ENCODE measurements at places on chromosomes 4 and X.
A peak's percentile ranks its signal among the peaks of the same experiment; 100 is the strongest.

DNA sequence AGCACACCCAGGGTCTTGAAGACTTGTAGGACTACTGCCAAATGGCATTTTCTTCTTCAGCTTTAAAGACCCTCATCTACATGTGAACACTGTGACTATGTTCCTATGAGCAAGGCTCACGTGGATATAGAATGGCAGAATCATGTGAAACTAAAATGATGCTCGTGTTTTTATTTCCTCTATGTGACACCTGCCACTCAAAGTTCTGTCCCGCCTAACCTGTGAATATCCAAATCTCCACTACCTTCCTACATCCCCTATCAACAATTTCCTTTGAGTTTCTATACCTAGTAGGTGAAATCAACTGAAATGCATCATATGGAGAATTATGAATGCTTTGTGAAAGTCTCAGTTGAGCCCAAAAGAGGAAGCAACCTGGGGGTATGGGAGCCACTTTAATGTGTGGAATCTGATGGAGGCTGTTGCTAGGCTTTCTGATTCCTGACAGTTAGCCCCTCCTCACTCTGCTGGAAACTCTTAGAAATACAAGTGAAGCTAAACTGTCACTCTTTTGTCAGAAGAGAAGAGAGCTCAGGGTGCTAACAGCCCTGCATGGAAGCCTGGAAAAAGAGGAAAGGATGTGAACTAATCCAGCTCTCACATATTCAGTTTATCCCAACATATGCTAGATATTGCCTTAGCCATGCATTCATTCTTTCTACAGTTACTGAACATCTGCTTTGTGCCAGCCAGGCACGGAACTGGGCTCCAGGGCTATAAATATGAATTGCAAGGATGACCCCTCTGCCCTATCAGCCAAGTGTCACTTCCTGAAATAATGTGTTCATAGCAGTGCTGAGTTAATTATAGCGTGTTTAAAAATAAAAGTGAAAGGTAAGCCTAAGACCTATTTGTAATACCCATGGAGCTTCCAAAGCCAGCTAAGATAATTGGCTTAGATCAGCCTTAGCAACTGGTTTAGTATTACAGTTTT, 11.0 kb downstream of the LHFPL1 start:
- no peak for DNase-seq

DNA sequence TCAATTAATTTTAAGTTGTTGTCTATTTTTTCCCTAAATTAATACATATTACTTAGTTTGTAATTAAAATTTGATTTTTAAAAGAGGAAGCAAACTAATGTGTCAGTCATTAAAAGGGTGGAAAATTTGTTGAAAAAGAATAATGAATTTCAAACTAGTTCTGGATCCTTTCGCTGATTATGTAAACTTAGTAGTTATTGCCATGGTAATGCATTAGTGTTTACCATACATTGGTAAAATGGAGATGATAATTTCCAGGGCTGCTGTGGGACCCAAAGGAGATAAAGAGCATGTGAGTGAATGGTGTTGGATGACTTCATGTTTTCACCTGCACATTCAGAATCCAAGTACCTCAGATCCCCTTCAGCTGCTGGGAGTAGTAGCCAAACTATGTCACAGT, 6.5 kb downstream of the BEX3 start:
- DNase-seq: no peak

GRCh38 chr4:11489453-11490083, 60.9 kb upstream of the HS3ST1 start:
- DNase-seq: no peak

- DNase-seq: no peak
Measured at GRCh38 chr4:152962150-152962549, 26.0 kb downstream of the FHDC1 start.

GRCh38 chrX:47218280-47218919, at the start of gene CDK16:
TSS of gene CDK16 (plus strand) at chrX:47218681. CDS start at chrX:47223558, 4,877 bp downstream.
- peak; percentile 85 for DNase-seq

DNA sequence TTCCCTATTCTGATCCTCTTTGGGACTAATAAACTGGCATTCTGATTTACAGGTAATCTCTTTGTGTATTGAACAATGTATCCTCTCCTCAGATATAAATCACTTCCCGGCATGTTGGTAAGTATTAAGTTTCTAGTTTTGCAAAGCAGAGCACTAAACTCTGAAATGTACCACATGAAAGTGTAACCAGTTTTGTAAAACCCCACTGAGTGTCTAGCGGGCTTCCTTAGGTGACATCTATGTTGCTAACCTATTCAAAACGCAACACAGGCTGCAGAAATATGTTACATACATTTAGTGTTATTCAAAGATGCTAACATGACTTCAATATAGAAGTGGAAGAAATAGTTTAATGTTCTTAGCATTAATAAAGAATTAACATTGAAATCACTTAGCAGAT, 25.2 kb downstream of the DNAJB14 start:
- DNase-seq: no peak

DNA sequence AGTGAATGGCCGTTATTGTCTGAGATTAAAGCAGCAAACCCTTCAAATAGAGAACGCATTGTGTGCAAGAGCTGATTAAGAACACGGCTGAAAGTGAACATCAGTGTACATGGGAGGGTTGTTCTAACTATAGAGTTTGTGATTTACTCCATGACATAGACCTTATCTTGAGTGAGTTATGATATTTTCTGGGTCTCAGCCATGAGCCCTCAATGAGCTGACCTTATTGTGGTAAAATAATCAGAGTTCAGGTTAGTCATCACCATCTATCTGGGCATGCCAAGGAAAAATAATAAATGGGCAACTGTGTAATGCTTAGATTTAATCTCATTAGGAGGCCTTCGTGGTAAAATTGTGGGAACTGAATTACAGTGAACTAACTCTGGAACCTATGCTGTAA, 33.2 kb upstream of the CLDN24 start:
- no peak for DNase-seq

GRCh38 chr4:147054228-147054872, 108.7 kb upstream of the TTC29 start:
- no peak for DNase-seq

- DNase-seq: peak; percentile 24
Measured at GRCh38 chr4:105679186-105679585, 29.3 kb downstream of the INTS12 start.

DNA sequence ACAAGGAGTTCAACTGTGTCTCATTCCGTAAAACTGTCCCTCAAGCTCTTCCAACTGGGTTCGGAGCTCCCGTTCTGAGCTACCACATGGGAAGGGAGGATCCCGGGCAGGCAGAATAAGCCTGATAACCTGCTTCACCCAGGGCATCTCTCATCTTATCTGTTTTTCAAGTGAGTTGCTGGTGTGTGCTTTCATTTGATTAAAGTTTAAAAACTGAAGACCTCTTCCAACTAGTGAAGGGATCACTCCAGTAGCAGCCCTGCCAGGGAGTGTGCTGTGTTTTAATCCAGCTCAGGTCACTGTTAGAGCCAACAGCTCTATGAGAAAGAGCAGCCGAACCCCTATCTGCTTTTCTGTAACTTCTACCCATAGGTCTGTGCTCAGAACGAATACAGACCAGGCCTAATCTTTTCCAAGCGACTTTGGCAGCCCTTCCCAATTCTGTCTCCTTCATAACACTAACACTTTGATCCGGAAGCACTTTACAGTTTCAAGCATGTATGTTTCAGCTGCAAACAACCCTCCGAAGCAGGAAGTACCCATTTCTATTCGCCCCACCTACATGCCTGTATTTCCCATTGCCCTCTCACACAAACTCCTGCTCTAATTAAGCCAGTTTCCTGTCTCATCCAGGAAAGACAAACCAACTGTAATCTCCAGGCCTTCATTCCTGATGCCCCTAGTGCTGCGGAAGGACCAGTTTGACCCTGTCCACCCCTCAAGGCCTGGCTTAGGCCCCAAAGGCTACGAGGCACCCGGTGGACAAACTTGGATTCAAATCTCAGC, 60.9 kb downstream of the IRF2 start:
- peak; percentile 37 for DNase-seq

DNA sequence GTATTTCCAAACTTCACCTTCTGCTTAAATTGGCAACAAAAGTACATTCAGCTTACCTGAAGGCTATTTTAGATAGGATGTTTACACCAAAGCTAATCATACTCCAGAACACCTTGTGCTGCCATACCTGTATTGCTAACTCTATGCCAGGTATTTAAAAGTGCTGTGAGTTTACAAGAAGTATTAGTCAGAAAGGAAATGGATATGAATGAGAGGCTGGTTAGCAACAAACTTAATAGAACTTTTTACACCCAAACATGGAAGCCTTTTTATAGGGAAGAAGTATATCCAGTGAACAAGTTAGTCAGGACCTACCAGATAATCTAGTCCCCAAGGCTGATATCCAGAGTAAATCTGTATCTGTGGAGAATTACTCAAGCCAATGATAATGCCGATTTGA, 131.2 kb upstream of the SPRY1 start:
- DNase-seq: no peak

GRCh38 chr4:33262824-33263223, 2542.7 kb downstream of the PCDH7 start:
- DNase-seq: no peak

DNA sequence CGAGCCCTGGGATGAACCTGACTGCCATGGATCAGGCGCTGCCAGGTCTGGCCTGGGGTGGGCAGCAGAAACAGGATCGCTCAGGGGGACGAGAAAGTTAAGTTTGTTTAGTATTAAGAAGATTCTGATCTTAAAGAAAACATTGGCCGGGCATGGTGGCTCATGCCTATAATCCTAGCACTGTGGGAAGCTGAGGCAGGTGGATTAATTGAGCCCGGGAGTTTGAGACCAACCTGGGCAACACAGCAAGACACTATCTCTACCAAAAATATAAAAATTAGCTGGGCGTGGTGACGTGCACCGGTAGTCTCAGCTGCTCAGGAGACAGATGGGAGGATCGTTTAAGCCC, 696 bp upstream of the FLNA start:
- DNase-seq: no peak

- no peak for DNase-seq
Measured at GRCh38 chrX:63782515-63782914, 2.5 kb downstream of the ARHGEF9 start.

- DNase-seq: no peak
Measured at GRCh38 chr4:74961230-74961629, 28.3 kb downstream of the PARM1 start.

DNA sequence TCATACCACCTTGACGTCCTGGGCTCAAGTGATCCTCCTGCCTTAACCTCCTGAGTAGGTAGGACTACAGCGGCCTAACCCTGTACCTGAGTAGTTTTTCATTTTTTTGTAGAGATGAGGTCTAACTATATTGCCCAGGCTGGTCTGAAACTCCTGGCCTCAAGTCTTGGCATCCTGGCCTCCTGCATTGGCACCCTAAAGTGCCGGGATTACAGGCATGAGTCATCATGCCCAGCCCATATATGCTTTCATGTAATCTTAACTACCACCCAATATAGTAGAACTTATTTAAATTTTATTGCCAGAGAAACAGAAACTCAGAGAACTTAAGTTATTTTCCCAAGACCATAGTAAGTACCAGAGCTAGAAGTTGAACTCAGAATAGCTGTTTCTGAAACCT, 27.1 kb downstream of the AFM start:
- DNase-seq: peak; percentile 50

DNA sequence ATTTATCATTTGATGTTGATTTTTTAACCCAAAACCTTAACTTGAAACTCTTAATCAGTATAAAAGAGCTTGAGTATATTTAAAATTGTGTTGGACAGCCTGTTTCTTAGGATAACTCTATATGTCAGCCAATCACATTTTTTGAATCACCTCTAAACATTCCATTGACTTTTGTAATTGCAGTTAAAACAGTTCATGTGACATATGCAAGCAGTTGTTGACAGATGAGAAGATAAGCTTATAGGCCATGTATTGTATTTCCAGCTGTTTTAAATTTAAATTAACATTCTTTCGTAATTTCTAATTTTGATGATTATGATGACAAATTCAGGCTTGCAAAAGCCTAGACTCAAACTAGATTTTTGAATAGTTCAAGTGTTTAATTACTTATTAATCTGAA, 17.4 kb downstream of the VEGFC start:
- DNase-seq: no peak

- DNase-seq: no peak
Measured at GRCh38 chr4:66639361-66639760, 905.9 kb downstream of the CENPC start.

DNA sequence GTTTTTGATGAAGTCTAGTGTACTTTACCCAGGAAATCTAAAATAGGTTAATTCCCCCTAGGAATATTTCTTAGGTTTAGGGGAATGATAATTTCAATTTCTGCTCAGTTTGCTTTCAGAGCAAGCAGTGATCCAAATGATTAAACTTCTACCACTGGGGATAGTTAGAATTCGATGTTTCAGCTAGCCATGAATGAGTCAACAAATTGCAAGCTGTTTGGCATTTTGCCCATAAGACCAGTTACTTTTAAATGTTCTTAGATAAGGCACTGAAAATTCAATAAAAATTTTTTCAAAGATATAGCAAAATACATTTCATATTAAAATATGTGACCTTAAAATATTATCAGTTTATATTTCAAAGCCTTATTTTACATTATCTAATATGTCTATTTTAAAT, 993.6 kb downstream of the ARAP2 start:
- no peak for DNase-seq

DNA sequence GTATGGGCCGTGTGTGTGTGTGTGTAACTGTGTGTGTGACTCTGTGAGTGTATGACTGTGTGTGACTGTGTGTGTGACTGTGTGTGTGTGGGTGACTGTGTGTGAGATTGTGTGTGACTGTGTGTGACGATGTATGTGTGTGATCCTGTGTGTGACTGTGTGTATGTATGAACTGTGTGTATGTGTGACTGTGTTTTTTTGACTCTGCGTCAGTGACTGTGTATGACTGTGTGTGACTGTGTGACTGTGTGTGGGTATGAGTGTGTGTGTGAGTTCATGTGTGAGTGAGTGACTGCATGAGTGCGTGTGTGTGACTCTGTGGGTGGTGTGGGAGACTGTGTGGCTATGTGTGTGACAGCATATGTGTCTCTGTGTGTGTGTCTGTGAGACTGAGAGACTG, 81.8 kb downstream of the ZNF718 start:
- DNase-seq: no peak

GRCh38 chr4:44871133-44871532, 144.8 kb upstream of the GNPDA2 start:
- DNase-seq: no peak

- no peak for DNase-seq
Measured at GRCh38 chr4:4647041-4647440, 105.2 kb upstream of the STX18 start.

DNA sequence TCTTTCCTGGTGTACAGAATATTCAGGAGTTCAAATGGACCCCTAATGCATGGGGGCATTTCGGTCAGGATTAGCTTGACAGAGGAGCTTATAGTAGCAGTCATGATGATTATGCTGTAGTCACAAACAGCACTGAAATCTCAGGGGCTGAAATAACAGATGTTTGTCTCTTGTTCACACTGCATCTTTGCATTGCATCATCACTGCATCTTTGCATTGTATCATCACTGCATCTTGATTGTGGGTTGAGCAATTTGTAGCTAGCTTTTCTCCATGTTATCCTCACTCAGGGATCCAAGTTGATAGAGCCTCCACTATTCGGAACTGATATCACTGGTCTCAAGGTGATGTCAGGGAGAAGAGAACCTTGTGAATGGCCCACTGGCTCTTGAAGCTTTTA, 160.9 kb downstream of the GATB start:
- no peak for DNase-seq
